ENCODE measurements at places on chromosomes 3 and 15.

DNA sequence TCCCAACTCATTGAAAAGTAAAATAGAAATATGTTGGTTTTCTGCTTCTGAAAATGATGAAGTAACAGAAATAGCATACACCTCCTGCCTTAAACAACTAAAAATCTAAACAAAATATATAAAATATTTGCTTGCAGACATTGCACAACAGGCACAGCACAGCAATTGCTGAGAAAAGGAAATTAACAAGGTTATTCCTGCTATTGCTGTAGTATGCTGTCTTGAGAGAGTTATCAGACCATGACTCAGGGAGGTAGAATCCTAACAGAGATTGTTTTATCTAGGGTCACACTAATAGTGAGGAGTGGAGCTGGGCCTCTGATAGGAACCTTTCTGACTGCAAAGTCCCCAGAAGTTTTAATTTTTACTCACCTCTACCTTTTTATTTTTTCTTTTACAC lies 72.6 kb downstream of the ZBTB20 start:
- DNase-seq: no peak

DNA sequence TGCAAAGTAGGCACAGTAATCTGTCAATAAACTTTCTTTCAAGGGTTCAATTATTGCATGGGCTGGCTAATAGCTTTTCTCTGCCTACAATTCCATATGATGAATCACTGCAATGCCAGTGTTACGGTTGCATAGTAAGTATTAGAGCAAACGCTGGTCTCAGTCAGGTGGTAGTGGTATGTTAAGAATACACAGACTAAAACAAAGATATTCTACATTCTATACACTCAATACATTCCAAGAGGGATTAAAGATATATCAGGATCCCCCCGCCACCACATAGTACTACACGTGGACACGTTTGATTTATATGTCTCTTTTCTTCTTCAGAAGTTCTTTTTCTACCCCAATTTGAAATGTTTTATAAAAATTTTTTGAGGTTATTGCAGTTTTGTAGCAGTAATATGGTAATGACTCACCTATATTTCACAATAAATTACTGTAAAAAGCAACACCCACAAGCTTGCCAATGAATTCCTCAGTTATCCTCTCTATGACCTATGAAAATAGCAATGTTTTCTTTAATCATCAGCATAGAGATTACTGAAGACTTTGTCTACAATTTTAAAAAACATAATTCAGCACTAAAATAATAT lies 68.2 kb downstream of the CD200R1L start:
- DNase-seq: no peak

- no peak for DNase-seq
Observed at GRCh38 chr3:72659596-72659995, 188.6 kb downstream of the SHQ1 start.

GRCh38 chr3:57221883-57222282 lies 5.6 kb upstream of the APPL1 start:
- DNase-seq: no peak

Measured in activated naive CD4-positive, alpha-beta T cell (primary cell).